ENCODE measurements at places on chromosomes 1 and 21. TPM values are rescaled to one million over a fixed set of nuclear protein-coding genes. Genes with fewer than 3 reads are reported as not detected.
A peak's percentile ranks its signal among the peaks of the same experiment; 100 is the strongest.

DNA sequence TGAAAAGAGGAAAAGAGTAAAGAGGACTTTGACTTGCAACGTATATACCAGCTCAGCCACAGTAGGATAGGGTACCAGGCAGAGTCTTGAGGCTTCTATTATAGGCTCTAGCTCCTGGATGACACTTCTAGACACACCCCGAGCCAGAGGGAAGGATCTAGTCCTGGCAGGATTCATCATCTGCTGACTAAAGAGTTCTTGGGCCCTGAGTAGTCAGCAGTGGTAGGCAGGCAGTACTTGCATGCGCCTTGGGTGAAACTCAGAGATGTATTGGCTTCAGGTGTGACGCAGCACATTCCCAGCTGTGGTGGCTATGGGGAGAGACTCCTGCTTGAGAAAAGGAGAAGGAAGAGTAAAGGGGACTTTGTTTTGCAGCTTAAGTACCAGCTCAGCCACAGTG lies 162.3 kb upstream of the APP start:
- no peak for DNase-seq

DNA sequence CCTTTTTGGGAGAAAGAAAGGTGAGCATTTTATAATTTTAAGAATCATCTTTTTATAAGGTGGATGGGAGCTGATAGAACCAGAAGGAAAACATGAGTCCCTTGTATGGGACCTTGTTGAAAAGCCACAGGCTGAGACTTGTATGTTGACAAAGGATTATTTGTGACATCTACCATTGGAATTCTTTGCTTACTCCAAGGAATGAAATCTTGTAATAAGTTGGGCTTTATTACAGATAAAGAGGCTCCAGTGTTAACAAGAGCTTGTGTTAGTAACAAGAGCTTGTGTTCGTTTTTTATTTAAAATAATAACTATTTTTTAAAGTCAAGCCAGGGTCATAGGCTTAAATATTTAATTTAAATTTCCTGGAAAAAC lies 201.1 kb upstream of the CHRM3 start:
- DNase-seq: no peak

DNA sequence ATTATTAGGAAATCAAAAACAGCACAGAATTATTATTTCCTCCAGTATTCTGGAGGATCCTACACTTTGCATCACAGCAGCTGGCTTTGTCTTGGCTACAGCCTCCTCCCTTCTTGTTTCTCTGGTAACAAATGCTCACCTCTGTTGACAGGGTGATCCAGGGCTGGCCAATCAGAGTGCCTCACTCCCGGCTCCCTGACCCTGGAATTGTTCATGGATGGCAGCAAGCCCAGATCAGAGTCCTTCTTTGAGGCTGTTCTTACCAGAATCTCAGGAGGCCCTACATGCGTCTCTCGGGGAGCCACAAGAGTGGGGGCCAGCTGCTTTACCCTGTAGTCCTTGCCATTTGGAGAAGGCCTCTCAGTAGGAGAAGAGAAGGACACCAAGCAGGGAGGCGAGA lies 48.4 kb upstream of the IGSF5 start:
- peak; percentile 83 for DNase-seq

GRCh38 chr1:206450281-206450680 lies 20.0 kb upstream of the IKBKE start:
- DNase-seq: no peak

DNA sequence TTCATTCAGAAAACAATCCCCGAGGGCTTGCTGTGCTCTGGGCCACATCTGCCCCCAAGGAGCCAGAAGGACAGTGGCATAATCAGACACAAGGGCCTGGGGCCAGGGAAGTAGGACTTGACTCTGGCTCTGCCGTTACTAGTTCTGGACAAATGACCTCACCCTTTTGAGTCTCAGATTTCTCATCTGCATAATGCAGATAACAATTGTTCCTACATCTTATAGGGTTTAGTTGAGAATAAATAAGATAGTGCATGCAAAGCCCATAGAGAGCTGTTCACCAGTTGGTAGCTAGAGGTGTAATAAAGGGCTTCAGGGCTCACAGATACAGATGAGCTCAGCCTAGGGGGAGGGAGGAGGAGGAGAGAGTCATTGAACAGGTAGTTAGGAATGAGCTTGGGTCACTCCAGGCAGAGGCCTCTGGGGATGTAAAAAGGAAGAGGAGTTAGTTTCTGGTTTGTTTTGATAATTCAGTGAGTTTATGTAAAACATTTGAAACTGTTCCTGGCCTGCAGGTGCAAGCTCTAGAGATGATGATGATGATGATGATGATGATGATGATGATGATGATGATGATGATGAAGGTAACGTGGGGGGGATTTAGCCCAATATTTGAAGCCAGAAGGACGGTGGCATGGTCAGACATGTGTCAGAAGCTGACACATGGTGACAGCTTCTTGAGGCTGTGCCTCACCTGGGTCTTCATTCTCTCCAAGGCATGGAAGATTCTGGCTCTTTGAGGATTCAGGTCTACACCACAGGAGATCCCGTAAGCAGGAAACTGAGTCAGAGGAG lies 858 bp downstream of the LACTBL1 start:
- DNase-seq: no peak

The NTMT2 gene
- not detected for polyA plus RNA-seq

The ZMYND12 gene
- polyA plus RNA-seq: 1.7 TPM

The LYPD8 gene
- 2.4 TPM for polyA plus RNA-seq

The NVL gene
- polyA plus RNA-seq: 22.3 TPM

All from small intestine (tissue), 16 donors.